ENCODE measurements at places on chromosomes 5 and 9.

DNA sequence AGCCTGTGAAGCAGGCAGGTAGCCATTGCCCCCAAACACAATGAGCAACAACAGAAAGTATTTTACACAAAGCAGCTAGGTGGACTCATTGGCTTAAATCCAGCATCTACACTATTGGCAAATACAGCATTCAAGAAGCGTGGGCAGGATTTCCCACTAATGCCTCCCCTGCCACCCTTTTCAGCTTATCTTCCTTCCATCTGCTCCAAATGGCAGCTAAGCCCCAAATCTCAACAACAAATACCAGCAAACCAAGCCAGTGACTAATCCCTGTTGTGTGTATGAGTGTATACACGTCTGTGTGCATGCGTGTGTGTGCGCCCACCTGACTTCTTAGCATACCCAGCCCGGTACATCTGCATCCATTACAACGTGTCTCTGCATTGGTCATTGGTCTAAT, 151.2 kb upstream of the WWC1 start:
- no peak for DNase-seq

GRCh38 chr5:145829708-145830361, 5.3 kb downstream of the PRELID2 start:
- DNase-seq: no peak

- peak; percentile 91 for DNase-seq
These were observed 12.7 kb downstream of the DUSP1 start for GRCh38 chr5:172758077-172758833.

DNA sequence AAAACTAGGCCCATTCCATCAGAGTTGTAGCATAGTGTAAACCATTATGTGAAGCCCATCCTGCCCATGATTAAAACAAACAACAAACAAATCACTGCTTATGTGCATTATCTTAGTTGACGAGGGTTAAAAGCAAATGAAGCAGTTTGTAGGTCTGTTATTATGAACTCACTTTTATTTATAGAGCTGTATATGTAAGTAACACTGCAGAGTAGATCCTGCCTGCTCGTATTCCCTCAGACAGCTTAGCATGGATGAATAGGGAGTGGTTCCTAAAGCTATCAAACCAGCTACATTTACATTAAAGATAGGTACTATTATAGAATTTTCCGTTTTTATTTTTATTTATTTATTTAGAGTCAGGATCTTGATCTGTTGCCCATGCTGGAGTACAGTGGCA, 112.6 kb downstream of the GDNF start:
- DNase-seq: no peak

GRCh38 chr9:136488247-136489214, 5.7 kb upstream of the SEC16A start:
- peak; percentile 18 for DNase-seq

DNA sequence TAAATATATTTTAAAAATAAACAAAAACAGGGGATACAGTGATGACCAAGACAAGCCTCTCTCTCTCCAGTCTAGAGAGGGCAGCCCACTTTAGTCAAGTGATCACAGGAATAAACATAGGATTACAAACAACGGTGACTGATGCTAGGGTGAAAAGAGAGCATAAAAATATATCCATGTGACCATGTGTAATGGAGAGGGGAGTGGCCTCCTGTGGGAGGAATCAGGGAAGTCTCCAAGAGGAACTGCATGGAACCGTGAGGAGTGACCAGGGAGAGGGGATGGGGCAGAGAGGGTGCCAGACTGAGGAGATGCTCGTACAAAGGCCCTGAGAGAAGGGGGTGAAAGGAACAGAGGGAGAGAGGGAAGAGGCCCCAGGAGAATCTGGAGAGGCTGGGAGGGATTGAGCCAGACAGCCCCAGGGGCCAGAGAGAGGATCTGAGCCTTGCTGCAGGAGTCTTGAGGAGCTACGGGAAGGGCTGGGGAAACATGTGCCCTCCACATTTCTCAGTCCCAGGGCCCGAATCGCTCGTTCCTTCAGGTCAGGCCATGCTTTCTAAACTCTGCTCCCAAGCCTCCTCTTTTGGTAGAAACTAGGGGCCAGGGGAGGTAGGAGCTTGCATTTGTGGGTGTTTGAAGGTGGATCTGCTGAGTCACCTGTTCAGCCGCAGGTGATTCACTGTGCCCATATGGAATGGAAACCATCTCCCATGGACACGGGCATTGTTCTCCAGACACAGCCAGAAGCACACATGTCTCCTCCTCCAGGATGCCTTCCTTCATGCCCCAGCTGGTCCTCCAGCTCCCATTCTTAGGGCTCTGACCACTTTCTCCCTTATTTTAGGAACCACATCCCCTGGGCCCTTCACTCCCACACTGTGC, 63.8 kb downstream of the PAX5 start:
- no peak for DNase-seq

DNA sequence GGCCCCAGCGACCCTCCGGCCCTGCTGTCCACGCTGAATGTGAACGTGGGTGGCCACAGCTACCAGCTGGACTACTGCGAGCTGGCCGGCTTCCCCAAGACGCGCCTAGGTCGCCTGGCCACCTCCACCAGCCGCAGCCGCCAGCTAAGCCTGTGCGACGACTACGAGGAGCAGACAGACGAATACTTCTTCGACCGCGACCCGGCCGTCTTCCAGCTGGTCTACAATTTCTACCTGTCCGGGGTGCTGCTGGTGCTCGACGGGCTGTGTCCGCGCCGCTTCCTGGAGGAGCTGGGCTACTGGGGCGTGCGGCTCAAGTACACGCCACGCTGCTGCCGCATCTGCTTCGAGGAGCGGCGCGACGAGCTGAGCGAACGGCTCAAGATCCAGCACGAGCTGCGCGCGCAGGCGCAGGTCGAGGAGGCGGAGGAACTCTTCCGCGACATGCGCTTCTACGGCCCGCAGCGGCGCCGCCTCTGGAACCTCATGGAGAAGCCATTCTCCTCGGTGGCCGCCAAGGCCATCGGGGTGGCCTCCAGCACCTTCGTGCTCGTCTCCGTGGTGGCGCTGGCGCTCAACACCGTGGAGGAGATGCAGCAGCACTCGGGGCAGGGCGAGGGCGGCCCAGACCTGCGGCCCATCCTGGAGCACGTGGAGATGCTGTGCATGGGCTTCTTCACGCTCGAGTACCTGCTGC, 839 bp downstream of the KCNV2 start:
- DNase-seq: no peak

DNA sequence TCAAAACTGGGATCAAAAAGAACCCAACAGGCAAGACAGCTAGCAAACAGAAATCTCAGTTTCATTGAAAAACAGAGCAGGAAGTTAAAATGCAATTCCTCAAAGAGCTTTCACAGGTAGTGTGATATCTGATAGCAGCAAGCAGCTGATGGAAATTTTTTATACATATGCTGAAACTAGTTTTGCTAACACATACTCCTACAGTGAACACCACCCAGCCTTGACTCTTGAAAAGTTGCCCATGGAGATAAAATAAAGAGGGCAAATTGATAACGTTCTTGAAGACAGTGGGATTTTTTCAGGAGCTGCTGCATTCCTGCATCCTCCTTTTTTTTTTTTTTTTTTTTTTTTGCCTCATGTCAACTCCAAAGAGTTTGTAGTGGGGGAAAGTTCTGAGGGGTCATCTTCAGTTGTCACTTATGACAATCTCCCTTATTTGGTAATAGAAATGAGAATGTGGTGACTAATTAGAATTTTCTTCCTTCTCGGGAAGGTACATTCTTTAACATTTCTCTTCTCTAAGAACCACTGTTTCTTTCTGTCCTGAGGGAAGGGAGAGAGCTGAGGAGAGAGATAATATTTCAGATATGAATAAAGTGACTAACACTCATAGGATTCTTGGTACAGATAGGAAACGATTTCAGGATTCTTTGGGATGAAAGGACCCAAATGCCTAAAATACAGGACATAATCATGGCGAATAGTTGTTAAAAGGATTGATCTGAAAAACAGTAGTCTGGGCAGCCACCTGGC, 24.6 kb downstream of the SH3RF2 start:
- DNase-seq: peak; percentile 16

DNA sequence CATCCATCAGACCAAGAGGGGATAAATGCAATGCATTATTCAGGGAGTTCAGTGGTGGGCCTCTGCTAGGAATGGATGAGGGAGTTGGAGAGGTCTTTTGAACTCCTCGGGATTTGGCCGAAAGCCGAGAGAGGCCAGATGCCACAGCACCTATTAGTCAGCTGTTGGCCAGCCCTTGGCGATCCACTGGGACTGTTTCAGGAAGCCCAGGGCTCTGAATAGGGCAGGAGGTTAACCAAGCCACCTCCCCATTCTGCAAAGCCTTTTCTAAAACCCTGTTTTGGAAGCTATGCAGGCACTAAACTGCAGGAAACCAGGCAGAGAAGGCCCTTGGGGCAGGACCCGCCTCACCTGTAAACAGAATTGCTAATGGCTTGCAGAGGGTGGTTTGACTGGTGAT, 37.8 kb downstream of the ASTN2 start:
- no peak for DNase-seq

GRCh38 chr9:124290743-124291554, 33.2 kb downstream of the NEK6 start:
- no peak for DNase-seq

DNA sequence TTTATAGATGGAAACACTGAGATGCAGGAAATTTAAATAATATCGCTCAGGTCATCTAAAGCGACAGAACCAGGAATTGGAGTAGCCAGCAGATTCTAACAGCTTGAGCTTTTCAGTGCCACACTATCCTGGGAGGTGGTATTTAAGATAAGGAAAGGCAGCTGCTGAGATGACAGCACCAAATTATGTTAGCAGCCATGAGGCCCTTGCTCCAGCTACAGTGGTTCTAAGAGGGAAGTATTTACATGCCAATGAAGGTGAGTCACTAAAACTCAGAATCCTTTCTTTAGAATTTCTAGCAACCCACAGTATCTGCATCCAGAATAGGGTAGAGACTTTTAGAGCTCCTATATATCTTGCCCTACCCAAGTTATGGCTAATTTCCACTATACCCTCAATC, 127.0 kb upstream of the VLDLR start:
- peak; percentile 77 for DNase-seq

- DNase-seq: no peak
These were observed 119.8 kb upstream of the ALDH1B1 start for GRCh38 chr9:38272710-38273109.

DNA sequence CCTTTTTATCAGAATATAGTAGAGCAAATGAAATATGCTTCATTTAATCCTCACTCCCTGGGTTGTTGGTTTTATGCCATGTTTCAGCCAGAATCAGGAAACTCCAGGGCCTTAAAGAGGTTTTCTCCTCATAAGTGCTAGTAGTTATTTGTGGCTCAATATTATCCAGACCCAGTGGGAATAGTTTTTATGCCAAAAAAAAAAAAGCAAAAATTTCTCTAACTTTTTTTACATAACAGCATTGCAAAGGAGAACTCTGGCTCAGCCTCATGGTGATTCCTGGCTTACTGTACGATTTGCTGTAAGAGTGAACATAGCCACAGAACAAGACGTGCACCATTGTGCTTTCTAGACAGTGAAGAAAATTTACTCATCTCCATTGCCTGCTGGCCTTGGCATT, 232.5 kb downstream of the PJA2 start:
- no peak for DNase-seq

DNA sequence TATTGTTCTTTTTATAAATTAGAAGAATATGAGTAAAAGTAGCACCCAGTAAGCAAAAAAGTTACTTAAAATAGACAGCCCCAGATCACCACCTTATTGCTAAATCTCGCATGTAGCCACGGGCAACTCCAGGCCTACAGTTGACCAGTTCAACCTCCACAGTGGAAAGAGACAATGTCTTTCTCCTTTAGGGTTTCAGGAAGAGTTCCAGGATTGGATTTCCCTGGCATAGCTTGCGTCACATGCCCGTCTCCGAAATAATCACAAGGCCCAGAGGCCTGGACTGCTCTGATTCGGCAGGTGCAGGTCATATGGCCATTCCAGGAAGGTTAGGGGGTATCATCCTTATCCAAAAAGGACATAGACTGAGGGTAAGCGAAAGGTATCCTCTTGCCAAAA, 9.9 kb upstream of the PFDN1 start:
- DNase-seq: no peak
